Mammary epithelial cell (primary cell): ENCODE measurements at places on chromosomes 5 and 9.

DNA sequence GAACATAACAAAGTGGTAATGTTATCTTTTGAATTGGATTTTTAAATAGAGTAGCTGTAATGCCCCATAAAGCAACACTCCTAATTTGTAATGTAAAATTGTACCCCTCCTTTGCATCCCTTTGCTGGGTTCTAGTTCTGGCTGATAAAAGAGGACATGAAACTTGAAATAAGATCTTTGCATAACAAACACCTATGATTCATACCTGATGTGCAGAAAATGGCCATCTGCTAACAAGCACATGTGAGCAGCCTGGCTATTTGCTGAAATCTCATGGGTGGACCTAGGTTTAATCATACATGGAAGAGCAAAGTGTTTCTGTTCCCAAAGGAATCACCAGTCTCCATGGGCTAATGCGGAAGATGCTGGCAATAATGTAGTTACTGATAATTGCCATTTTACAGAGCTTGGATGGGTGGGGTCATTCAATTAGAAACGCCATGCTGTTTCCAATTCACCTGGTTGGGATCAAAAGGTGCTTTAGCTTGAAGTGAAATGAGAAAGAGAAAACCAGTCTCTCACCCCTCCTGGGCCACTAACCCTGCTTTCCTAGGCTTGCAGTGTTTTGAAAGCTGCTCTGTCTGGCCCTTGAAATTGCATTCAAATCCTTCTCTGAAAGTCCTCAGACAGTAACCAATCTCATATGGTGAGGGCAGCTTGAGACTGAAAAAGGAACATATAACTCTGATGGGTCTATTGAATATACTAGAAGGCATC is 585.1 kb downstream of the TLE4 start:
- DNase-seq: no peak

DNA sequence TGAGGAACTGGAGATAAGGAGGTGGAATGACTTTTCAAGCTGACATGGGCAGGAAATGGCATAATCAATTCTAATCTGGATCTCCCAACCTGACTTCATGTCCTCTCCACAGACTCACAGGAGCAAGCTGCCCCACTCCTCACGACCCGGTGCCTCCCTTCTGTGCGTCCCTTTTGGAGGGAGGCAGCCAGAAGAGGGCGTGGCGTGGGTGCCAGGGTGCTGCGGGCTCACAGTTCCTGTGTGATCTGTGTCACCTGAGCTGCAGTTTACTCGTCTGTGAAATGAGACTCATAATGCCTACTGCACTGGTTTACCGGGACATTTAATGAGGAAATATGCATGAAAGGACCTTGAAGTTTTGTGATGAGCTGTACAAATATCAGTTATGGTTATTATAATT is 207.4 kb downstream of the DAB2IP start:
- DNase-seq: no peak

GRCh38 chr5:128318691-128319090 is 219.4 kb downstream of the FBN2 start:
- DNase-seq: peak; percentile 79

DNA sequence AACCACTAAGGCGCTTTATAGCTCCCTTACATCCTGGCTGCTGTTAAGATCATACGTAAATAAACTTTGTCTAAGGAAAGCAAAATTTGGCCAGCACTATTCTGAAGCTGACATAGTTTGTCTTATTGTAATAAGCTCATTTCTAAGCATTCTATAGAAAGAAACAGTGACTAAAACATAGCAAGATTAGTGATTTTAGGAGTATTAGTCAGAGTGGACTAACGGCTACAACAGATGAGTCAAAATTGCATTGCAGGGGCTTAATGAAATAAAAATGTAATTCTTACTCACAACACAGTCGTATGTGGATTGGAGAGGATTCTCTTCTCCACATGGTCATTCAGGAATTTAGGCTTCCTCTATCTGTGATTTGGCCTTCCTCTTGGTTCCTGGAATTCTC is 347.6 kb downstream of the GADD45G start:
- peak; percentile 19 for DNase-seq

DNA sequence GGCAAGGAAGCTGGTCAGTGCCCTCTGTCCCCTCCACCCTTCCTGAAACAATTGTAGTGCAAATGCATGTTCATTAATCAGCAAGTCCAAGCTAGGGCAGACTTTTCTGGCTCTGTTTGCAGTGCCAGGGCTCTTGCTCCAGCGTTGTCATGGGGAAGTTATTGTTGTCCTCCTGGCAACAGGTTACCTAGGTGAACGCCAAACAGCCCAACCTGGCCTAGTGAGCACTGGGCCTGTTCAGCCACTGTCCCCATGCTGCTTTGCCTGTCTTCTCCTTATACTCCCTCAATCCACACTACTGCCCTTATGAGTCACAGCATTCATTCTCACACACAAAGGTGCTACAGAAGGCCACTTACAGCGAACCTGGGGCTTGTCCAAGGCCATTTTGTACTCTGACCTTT is 34.5 kb upstream of the GLIS3 start:
- DNase-seq: peak; percentile 86

- no peak for DNase-seq
Observed at GRCh38 chr5:142571371-142571770, 114.5 kb downstream of the FGF1 start.

GRCh38 chr9:5578018-5578697 is 50.7 kb upstream of the RIC1 start:
- DNase-seq: no peak

DNA sequence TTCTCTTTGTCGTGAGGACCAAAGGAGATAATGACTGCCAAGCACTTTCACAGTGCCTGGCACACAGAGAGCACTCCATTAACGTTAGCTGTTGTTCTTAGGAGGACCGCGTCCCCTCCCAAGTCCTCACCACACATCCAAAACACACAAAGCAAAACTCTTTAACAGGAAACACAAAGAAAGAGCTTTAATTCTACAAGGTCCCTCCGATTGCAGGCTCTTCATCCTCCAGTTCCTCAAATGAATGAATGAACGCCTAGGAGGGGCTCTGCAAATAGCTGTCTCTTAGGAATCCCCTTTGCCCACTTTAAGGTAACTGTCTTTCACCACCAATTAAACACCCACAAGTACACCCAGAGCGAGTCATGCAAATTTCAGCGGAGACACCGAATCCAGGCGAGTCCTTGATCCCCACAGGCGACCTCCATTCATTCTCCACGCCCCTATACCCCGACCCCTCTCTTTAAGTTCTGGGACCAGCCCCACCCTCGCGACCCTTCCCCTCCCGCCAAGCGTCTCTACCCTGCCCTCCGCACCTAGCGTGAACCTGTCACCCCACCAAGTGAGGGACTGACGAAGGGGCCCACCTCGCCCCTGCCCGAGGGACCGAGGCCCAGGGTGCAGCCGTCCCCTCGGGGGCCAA is 644 bp downstream of the TSC1 start:
- peak; percentile 8 for DNase-seq

DNA sequence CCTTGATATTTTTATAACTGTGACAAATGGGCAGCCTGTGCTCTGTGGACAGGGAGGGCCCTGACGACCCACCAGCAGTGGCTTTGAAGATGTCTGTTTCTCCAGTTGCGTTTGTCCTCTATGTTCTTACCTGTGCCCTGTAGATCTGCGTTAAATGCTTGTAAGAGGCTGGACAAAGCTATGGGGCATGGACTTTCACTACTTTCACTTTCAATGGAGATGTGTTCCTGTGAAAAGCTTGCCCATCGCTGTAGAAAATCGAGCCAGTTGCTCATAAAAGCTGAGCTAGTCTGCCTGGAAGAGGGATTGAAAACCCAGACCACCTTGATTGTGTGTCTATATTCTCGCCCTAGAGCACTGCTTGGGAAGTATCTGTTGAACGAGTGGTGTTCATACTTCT is 74.1 kb downstream of the PSAT1 start:
- no peak for DNase-seq

GRCh38 chr9:131516930-131517329 is 14.1 kb downstream of the UCK1 start:
- DNase-seq: no peak

GRCh38 chr9:125633116-125633745 is 73.8 kb downstream of the MAPKAP1 start:
- peak; percentile 47 for DNase-seq

- DNase-seq: no peak
Observed at GRCh38 chr5:143931476-143931875, 119.5 kb downstream of the HMHB1 start.

- no peak for DNase-seq
Observed at GRCh38 chr5:90071066-90071465, 338.5 kb downstream of the CETN3 start.
